ENCODE measurements at places on chromosomes 3 and 15.
A peak's percentile ranks its signal among the peaks of the same experiment; 100 is the strongest.

DNA sequence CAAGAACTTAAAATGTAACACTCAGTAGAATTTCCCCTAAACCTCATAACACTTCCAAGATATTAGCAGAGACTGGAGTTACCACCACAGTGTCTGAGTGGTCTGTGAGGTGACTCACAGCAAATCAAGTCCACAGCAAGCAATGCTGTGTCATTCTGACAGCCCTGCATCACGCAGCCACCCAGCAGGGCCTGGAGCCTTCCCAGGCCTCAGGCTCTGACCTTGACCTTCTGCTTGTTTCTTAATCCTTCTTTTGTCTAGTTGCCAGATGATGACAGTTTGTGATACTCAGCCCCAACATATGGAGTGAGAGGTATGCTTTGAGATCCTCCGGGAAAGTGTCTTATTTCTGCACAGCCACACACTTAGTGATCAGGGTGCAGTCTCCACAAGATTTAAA is 82.5 kb downstream of the TOP2B start:
- no peak for DNase-seq

- DNase-seq: peak; percentile 22
Observed at GRCh38 chr3:81816473-81817250, 55.2 kb upstream of the GBE1 start.

- DNase-seq: no peak
Observed at GRCh38 chr3:12227833-12228232, 61.0 kb upstream of the PPARG start.

DNA sequence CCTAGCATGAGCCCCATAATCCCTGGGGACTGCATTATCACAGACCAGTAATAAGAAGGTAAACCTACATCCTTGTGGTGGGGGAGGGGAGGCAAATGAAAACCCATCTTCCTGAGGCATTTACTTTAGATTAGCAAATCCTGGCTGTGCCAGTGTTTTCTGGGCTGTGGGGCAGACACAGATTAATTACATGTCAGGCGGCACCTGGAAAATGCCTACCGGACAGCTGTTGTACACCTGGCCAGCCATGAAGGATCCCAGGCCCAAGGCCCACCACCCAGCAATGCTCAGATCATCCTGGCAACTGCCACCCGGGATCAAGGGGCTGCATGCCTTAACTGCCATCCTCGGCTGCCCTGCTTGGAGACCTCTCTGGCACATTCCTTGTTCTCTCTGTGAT is 59.1 kb upstream of the RASA2 start:
- no peak for DNase-seq

GRCh38 chr3:72997421-72997961 is 880 bp downstream of the PPP4R2 start:
- peak; percentile 44 for DNase-seq

GRCh38 chr3:187648177-187648576 is 22.0 kb downstream of the SST start:
- DNase-seq: no peak

DNA sequence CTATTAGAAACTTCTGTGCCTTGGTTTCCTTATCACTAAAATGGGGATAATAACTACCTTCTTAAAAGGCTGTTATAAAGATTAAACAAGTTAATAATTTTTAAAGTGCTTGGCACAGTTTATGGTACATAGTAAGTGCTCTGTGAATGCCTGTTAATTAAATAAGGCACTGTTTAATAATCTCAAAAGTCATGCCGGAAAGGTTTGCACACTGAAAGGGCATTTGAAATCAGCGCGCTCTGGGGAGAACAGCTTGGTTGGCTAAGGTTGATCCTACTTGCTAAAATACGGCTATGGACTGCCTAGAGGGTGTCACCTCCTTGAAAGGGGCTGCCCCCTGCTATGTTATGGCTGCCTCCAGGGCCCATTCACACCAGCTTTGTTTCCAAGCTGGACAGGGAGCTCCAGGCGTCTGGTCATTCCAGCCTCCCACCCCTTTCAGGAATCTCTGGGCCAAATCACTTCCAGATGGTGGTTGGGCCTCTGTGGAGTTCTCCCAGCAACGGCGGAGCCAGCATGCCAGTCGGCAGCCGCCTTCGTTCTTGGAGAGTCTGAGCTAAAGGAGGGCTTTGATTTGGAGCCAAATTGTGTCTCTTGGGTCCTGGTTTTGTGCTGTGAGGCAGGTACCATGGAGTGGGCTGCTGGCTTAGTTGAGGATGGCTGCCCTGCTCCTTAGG is 5.9 kb downstream of the FLNB start:
- DNase-seq: no peak

- no peak for DNase-seq
Observed at GRCh38 chr15:45586125-45586524, 1.1 kb upstream of the BLOC1S6 start.
